Activated CD8-positive, alpha-beta memory T cell treated with anti-CD3 and anti-CD28 coated beads for 4 hours (primary cell): ENCODE measurements at places on chromosomes 3 and 15.

GRCh38 chr15:70526221-70526973, 237.0 kb downstream of the UACA start:
- DNase-seq, result no peak

GRCh38 chr15:85493260-85493659, 112.9 kb downstream of the AKAP13 start:
- DNase-seq, result no peak

DNA sequence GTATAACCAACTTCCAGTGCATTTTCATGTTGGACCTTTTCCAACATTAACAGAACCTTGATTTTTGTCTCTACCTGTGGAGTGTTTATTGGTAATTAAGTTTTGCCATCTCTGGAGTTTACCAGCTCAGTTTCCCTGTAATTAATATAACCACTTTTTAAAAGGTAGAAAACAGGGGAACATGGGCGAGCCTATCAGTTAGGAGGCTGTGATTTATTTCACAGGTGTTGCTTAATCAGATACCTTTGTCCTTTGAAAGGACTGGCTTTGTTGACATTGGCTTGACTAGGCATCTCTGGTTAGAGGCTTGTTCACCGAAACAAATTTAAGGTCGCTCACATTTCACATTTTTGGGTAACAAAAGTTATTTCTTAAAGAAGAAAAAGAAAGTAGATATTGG, 622 bp downstream of the NAALADL2 start:
- no peak for DNase-seq

DNA sequence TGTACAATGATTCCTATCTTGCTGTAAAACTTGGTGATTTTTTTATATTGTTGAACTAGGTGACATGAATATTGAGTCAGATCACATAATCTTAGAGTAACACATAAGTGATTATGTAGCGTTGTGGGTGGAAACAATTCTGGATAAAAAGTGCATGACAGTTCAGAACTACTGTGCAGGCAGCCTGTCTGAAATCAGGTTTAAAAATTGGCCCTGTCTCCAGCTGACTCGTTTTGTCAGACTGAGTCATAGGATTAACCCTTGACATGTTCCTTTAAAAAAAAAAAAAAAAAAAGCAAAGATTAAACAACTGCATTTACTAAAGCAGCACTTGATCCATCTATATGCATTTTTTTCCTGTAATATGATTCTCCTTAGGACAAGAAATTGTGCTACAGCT, 160.0 kb upstream of the CGNL1 start:
- no peak for DNase-seq
